ENCODE measurements at places on chromosomes 16 and 17. TPM values are rescaled to one million over a fixed set of nuclear protein-coding genes. Genes with fewer than 3 reads are reported as not detected.

KCNG4 gene
- not detected for total RNA-seq

CD300LB gene
- total RNA-seq: not detected

NPTX1 gene
- total RNA-seq: 4.9 TPM

KRT12 gene
- total RNA-seq: not detected

KRT28 gene
- not detected for total RNA-seq

CES4A gene
- 1.00 TPM for total RNA-seq

JUP gene
- 7.6 TPM for total RNA-seq

RUNDC3A gene
- not detected for total RNA-seq

SLC5A11 gene
- not detected for total RNA-seq

ALOX12B gene
- total RNA-seq: not detected

ZFP90 gene
- 32.2 TPM for total RNA-seq

ABCA9 gene
- 7.0 TPM for total RNA-seq

DOC2B gene
- total RNA-seq: not detected

PKMYT1 gene
- total RNA-seq: 16.8 TPM

GPR179 gene
- total RNA-seq: under 0.01 TPM

TERB1 gene
- total RNA-seq: 0.11 TPM

TP53TG3 gene
- total RNA-seq: not detected

ZNF668 gene
- 14.1 TPM for total RNA-seq

TAC4 gene
- not detected for total RNA-seq

ZNF821 gene
- 5.2 TPM for total RNA-seq

KRTAP4-6 gene
- total RNA-seq: not detected

LPO gene
- not detected for total RNA-seq

SYCE1L gene
- not detected for total RNA-seq

PRR29 gene
- total RNA-seq: 0.11 TPM

GALR2 gene
- total RNA-seq: not detected

ANKFN1 gene
- total RNA-seq: not detected

AARSD1 gene
- 25.3 TPM for total RNA-seq

SOST gene
- total RNA-seq: not detected

DNAAF8 gene
- 0.44 TPM for total RNA-seq

HLF gene
- 0.33 TPM for total RNA-seq

KCTD13 gene
- 13.2 TPM for total RNA-seq

AANAT gene
- not detected for total RNA-seq

PRAC1 gene
- total RNA-seq: not detected

WDR45B gene
- total RNA-seq: 77.8 TPM

CALB2 gene
- total RNA-seq: 0.50 TPM

MT1E gene
- total RNA-seq: 132 TPM

CSHL1 gene
- not detected for total RNA-seq

FKBP10 gene
- total RNA-seq: 239 TPM

MYH13 gene
- not detected for total RNA-seq

HEATR9 gene
- not detected for total RNA-seq

CES5A gene
- total RNA-seq: not detected

METRNL gene
- total RNA-seq: 137 TPM

ATP2A3 gene
- 0.44 TPM for total RNA-seq

CLEC3A gene
- not detected for total RNA-seq

WNK4 gene
- 4.3 TPM for total RNA-seq

DOC2A gene
- total RNA-seq: 0.22 TPM

MYOCD gene
- 0.11 TPM for total RNA-seq

PRRT2 gene
- total RNA-seq: 2.9 TPM

CCL11 gene
- total RNA-seq: 0.12 TPM

KRTAP9-8 gene
- total RNA-seq: not detected

NXN gene
- 25.2 TPM for total RNA-seq

LHX1 gene
- total RNA-seq: not detected

TBC1D3I gene
- not detected for total RNA-seq

RAP1GAP2 gene
- total RNA-seq: 2.4 TPM

PDIA2 gene
- total RNA-seq: 0.12 TPM

EVPL gene
- 0.12 TPM for total RNA-seq

KRTAP1-1 gene
- total RNA-seq: 0.87 TPM

AGRP gene
- not detected for total RNA-seq

All from uterine smooth muscle cell (primary cell).